ENCODE measurements at places on chromosomes 13 and 19. TPM values are rescaled to one million over a fixed set of nuclear protein-coding genes. Genes with fewer than 3 reads are reported as not detected.

The TNNI3 gene
- 16.9 TPM for total RNA-seq

DNA sequence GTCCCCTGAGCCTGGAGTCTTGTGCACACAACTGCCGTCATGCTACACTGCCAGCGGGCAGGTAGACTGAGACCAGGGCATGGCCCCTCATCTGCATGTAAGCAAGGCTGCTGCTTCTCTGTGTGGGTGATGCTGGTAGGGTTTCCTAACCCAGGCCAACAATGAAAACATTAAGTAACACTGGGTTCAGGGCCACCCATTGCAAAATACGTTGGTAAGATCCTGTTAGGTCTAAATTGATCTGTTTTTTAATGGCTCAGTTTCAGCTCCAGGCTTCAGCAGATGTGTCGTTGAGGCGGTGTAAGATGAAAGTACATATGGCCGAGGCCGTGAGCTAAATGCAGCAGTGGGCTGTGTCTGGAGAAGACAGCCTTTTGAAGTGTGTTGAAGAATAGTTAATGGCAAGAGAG lies 383.4 kb downstream of the IRS2 start:
- no peak for DNase-seq

DNA sequence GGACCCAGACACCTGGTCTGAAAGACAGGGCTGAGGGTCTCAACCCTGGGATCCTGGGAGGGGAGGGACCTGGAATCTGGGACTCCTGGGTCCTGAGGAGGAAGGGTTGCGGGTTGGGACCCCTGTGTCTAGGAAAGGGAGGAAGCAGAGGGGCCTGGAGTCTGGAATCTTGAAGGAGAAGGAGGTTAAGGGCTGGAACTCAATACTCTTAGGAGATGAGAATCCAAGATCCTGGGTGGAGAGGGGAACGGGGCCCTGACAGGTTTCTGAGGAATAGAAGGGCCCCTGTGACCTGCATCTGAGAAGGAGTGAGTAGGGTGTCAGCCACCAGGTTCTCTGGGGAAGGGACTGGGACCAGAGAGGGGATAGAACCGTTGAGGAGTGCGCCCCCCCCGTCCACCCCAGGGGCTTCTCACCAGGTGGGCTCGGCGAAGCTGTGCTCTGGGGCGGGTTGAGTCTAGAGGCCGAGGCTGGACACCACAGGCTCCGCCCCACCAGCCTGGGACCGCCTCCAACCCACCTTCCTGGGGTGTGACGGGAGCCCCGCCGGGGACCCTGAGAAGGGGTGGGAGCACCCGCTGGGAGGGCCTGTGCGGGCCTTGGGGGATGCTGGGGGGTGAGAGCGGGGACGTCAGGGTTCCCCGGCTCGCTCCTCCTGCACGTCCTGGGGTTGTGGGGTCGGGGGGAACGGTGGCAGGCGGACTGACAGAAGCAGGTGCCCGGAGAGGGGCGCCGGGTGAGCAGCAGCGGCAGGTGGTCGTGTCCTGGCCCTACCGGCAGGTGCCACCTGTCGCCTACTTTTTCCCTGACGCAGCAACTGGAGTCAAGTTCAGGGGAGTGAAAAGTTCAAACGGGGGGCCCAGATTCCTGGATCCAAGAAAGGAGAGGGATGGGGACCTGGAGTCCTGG lies at the start of gene MAMSTR:
TSS of gene MAMSTR (minus strand) at position 463 of the 909 bp plus-strand sequence. CDS start 694 bp downstream, outside the sequence.
- DNase-seq: peak; percentile 57

GRCh38 chr13:113258321-113259054 lies 38.6 kb upstream of the LAMP1 start:
- DNase-seq: no peak

- DNase-seq: peak; percentile 93
Observed at GRCh38 chr19:17830567-17831418, 9.5 kb upstream of the INSL3 start.

- DNase-seq: peak; percentile 56
Observed at GRCh38 chr19:53308339-53308811, 25.2 kb upstream of the ZNF845 start.

The S1PR4 gene
- not detected for total RNA-seq

The LGALS7 gene
- not detected for total RNA-seq

The FGF22 gene
- total RNA-seq: 1.9 TPM

- DNase-seq: no peak
Observed at GRCh38 chr19:45934551-45935230, 20.1 kb upstream of the NANOS2 start.

DNA sequence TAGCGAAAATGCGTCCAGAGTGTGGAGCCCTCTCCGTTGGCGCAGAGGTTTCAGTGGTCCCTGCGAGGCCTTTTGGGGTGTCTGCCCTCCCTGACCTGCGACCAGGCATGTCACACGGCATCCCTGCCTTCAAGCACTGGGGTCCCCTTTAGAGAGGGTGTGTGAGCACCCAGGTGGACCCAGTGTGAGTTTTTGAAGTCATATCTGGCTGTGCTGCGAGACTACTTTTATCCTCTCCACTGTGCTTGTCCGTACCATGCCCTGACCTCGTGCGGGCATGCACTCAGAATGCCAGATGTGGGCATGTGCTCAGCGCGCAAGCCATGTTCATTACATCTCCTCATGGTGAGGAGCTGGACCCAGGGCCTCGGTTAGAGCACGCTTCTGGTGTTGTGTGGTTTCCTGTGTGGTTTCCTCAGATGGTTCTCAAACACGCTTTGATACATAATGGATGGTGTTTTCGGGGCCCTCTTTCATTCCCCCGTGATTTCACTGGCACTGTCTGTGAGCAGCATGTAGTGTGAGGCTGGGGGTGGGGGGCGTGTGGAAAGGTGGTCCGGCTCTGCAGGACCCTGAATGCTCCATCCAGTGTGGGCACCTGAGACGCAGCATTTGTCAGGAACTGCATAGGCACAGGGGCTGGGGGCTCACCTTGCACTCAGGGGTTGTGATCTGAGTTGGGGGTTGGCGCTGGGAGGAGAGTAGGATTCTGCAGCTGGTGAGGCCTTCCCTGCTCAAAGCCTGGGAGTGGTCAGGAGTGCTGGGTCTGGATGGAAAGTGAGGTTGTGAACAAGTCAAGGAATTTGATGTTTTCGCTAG lies 2.3 kb downstream of the TFDP1 start:
- no peak for DNase-seq

DNA sequence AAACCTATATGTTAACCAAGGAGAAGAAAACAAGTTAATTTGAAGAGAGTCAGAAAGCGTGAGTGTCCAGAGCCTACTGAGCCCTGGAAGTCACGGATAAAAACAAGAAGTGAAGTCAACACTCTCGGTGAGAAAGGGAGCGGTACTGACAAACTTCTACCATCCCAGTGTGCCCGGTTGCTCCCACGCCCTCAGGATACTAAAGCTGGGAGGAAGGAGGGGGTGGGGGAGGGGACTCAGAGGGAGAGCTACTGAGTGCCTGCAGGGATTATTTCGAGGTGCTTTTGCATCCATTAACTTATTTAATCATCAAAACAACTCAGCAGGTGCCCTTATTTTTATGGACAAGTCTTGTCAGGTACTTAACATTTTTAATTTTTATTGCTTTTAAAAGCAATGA lies 166.2 kb downstream of the ZIC5 start:
- no peak for DNase-seq

GRCh38 chr13:78437781-78438180 lies 165.6 kb downstream of the POU4F1 start:
- DNase-seq: no peak

Data from H1 (cell line).